ENCODE measurements at places on chromosomes 16 and 17.

GRCh38 chr17:77810536-77810935 is 148.0 kb upstream of the TNRC6C start:
- DNase-seq = peak; percentile 35

GRCh38 chr16:6081320-6081976 is 983.9 kb upstream of the EEF2KMT start:
- DNase-seq = no peak

GRCh38 chr16:86500708-86501510 is 9.4 kb upstream of the FOXF1 start:
- no peak for DNase-seq

DNA sequence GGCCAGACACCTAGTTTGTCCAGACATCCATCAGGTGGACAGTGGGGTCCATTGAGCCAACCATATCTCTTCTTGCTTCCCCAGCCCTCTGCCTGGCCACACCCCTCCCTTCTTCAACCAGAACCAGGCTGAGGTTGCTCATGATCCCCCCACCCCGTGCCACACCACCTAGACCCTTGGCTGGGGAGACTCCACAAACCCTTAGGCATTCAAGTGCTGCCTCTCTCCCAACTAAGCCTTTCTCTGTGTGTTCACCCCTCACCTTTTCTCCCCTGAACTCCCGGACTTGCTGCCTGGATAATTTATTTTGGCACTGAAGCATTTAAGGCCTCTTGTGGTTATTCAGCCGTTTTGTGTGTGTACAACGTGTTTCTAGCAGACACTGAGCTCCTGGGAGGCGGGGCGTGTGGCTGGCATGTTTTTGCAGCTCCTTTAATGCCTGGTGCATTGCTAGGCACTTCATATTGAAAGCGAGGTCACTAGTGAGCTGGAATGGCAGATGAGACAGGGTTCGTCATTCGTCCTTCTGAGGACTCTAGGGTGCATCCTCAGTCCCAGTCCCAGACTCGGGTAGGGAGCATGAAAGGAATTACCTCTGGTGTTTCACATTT is 28.7 kb downstream of the CACNA1G start:
- DNase-seq = no peak

- no peak for DNase-seq
Measured at GRCh38 chr17:80845069-80845862, 146.4 kb upstream of the CHMP6 start.

DNA sequence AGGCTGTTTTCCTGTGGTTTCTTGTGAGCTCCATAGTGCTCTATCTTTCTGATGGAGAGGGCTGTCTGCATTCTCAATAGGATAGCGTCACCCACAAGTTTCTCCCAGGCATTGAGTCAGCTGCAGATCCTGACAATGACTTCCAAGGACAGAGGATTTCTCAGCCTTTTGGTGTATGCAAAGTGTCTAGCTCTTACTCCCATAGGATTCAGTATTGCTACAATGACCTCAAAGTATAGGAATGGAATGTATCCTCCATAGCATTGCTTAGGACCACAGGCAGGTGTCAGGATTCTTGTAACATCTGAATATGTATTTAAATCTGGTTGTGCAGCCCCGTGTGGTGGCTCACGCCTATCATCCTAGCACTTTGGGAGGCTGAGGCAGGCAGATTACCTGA is 32.3 kb downstream of the SMIM36 start:
- no peak for DNase-seq

Data from brain microvascular endothelial cell (primary cell).